Bronchial epithelial cell (primary cell): ENCODE measurements at places on chromosomes 2 and 18.

DNA sequence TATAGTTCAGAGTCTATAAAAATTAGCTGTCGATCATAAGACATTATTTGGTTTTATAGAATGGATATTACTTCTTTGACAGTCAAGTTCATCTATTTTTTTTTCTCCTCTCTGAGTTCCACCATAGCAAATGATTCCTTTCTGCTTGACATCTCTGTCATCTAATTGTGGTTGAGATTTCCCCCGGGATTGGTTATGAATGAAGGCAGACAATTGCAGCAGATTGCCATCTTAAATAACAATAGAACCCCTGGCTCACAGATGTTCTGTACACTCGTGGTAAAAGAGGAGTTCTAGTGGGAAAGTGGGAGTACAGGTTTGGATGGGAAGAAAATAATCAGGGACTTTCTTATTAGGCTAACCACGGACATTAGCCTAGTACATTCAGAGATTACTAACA lies 292.1 kb upstream of the NRXN1 start:
- no peak for DNase-seq

- peak; percentile 4 for DNase-seq
Measured at GRCh38 chr2:189076572-189076971, 102.4 kb downstream of the COL3A1 start.

DNA sequence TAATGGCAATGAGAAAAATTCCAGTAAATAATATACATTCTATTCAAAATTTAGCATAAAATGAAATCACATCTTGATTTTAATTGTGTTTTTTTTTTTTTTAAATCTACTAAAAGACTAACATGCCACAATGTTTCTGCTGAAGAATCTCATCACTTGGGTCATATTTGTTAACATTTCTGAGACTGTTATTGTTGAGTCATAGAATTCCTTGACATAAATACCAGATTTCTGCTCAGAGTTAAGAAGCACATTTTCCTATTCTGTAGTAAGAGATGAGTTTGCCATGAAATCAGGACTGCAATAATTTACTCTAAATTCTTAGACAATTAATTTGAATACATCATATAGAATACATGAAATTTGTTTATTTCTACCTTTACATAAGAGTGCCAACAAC lies 154.9 kb upstream of the KYNU start:
- no peak for DNase-seq

GRCh38 chr2:101509499-101510284 lies 34.8 kb upstream of the RFX8 start:
- DNase-seq = no peak

- DNase-seq = peak; percentile 3
Measured at GRCh38 chr2:124810132-124810531, 785.0 kb downstream of the CNTNAP5 start.

GRCh38 chr2:144233317-144233716 lies 286.6 kb downstream of the ZEB2 start:
- DNase-seq = no peak

- peak; percentile 63 for DNase-seq
Measured at GRCh38 chr2:237558961-237559641, 7.3 kb upstream of the PRLH start.

DNA sequence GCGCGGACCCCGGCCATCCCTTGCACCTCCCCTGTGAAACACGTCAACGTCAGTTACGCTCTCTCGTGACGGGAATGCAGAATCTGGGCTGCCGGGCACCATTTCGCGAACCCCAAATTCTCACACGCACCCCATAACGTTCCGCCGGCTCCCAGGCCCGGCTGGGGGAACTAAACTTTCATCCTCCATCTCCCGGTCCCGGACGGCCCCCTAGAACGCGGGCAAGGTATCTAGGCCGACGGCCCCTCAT lies 544 bp downstream of the DNAJC27 start:
- DNase-seq = peak; percentile 5

- DNase-seq = peak; percentile 33
Measured at GRCh38 chr2:64685430-64685829, 31.7 kb upstream of the SERTAD2 start.

GRCh38 chr18:8217051-8217564 lies 392.1 kb upstream of the RAB12 start:
- no peak for DNase-seq

DNA sequence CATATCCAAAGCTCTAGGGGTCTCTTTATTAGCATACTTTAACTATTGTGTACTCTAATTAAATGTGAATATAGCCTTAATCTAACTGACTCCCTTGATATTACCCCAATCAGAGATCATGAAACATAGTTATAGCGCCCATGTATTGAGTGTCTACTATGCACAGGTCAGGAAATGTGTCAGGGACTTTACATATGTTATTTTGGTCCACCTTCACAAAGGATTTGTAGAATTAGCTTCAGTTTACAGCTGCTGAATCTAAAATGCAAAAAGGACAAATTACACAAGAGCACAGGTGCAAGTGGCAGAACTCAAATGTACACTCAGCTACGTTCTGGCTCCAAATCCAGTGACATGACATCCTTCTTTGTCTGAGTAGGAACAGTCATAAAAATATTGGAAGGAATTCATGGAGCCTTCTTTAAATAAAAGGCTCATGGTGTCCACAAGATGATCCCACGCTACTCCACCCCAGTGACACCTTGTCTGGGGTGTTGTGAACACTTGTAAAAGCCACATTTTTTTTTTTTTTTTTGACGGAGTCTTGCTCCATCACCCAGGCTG lies 38.7 kb upstream of the ATL2 start:
- no peak for DNase-seq

GRCh38 chr2:10772868-10773215 lies 39.7 kb downstream of the PDIA6 start:
- no peak for DNase-seq

DNA sequence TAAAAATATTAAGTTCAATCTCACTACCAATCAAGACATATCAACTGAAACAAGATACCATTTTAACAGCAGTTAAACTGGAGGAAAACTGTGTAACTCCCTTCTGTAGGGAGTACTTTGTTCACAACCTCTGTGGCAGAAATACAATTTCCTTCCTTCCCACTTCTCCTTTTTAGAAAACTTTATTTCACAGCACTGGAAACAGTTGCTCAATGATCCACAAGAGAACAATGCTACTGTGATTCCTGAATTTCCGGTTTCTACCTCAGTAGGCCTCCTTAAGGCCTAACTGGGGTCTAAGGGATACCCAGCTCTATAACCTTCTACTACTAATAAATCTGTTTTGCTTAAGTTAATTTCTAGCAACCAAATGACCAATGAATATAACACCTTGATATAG lies 14.1 kb downstream of the TLK1 start:
- peak; percentile 63 for DNase-seq

DNA sequence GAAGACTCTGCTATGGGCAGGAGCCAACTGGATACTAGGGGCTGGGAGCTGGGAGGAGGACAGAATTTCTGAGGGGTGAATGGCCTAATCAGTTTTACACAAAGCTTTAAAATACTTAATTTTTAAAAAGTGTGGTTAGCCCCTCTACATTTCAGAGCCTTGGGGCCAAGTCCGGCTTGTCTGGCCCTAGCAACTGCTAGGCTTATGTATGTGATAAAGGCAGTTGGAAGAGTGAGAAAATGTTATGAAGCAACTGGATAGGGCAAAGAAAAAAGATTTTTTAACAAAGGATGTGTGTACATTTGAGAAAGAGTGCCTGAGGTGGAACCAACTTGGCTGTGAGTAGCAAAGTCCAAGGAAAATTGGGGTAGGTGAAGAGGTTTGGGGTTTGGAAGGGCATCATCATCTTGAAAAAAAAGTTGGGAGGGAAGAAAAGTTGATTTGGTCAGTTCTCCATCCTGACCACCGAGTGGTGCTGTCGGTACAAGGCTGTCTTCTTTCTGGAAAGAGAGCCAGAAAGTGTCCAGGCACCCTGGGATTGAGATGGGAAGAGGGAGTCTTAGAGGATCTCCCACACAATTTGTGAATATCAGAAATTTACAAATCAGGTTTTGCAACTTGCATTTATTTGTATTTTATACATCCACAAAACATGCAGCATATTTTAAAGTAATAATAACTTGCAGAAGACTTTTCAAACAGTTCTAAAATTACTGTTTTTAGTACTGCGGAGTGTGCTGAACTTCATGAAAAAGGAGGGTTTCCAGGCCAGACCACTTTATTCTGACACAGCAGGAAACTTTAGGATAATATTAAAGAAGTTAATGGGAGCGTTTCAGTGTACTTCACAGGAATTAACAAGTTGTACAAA lies 10.5 kb upstream of the CDK15 start:
- peak; percentile 42 for DNase-seq

GRCh38 chr2:54456612-54457322 lies 640 bp downstream of the SPTBN1 start:
- DNase-seq = no peak

GRCh38 chr2:45031028-45031427 lies 21.8 kb upstream of the SIX2 start:
- DNase-seq = no peak

DNA sequence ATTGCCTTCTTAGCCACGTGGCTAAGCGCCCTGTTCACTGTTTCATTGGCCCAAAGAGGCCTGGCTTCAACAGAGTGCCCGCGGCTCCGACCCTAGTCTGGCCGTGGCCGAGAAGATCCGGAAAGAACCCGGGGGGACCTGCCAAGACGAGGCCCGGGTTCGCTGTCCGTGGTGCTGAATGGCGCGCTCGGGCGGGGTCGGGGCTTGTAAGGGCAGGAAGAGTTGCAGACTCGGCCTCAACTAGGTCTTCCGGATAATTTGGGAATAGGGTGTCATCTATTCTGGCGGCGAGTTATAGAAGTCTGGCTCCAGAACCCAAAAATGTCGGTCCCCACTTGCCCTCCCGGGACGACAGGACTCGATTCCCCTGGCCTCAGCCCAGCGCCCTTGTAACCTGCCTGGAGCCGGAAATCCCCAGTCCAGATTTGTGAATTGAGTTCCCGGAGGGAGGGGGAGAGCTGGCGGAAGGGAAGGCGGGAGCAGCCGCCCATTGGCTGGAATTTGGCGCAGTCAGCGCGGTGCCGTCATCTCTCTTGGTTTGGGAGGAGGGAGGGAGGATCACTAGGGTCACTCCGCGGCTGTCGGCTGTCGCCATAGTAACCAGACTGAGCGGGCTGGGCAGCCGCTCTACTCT lies 3.5 kb downstream of the CDK5R2 start:
- DNase-seq = peak; percentile 75
